ENCODE measurements at places on chromosomes 4 and X.

DNA sequence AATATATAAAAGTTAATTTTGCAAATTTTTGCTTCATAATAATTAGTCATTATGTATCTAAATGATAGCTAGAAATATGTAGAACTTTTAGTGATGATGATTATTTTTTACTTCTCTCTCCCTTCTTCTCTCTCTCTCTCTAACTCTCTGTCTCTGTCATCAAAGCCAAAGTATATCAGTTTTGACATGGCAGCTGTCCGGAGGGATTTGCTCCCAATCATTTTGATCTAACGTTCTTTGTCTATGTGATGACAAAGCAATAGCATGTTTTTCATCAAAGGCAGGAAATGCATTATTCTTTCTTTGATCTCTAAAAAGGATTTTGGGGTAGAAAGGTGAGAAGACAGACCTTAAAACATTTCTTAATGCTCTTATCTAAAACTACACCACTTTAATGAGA is 402.1 kb downstream of the PDGFC start:
- DNase-seq, result no peak

- DNase-seq, result peak; percentile 24
Observed at GRCh38 chr4:8320386-8320750, 50.8 kb downstream of the HTRA3 start.

DNA sequence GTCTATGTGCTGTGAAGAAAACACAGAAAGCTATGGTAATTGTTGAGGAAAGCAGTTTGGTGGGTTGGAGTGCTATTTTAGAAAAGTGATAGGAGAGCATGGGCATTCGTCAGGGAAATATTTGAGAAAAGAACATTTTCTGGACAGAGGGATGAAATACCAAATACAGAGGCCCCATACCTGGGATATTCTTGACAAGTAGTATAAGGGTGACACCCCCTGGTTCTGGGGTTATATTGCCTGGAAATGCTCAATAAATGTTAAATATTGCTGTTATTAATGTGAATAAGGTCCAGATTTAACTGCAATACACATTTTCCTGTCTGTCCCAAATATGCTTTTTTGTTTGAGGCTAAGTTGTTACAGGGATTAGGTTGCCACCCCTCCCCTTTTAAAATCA is 42.9 kb downstream of the WWC2 start:
- no peak for DNase-seq

- no peak for DNase-seq
Observed at GRCh38 chr4:128346054-128346716, 58.6 kb upstream of the PGRMC2 start.

- no peak for DNase-seq
Observed at GRCh38 chrX:154477891-154478477, 1.1 kb downstream of the LAGE3 start.

- no peak for DNase-seq
Observed at GRCh38 chrX:94418065-94418464, 744.1 kb downstream of the FAM133A start.

- no peak for DNase-seq
Observed at GRCh38 chr4:1169171-1169671, 3.2 kb downstream of the SPON2 start.

- no peak for DNase-seq
Observed at GRCh38 chr4:2368746-2369437, 49.6 kb downstream of the ZFYVE28 start.

DNA sequence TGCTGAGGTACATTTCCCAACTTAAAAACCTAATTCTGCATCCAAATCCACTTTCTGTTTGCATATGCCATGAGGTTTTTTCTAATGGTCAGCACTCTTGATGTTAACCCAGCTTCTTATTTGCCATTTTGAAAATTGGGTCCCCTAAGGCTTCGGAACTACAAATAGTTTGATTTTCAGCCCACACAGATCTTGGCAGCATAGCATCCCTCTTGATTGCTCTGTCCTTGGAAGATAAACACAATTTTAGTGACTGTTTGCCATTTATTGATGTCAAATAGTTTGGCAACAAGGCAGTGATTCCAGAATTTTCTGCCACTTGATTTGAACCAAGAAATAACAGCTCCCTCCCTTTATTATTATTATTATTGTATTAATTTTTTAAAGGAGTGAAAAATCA is 696.9 kb downstream of the RAB28 start:
- DNase-seq, result no peak

- no peak for DNase-seq
Observed at GRCh38 chr4:3687538-3687937, 78.6 kb upstream of the ADRA2C start.

- no peak for DNase-seq
Observed at GRCh38 chr4:76883147-76883546, 14.8 kb downstream of the SOWAHB start.

DNA sequence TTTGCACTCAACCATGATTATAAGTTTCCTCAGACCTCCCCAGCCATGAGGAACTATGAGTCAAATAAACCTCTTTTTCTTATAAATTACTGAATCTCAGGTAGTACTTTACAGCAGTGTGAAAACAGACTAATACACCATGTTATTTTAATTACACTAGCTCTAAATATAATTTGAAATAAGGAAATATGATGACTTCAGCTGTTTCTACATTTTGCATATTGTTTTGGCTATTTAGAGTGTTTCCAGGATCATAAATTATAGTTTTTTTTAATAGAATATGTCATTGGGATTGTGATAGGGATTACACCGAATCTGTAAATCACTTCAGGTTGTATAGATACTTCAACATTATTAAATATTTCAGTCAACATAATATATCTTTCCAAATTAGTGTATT is 43.9 kb downstream of the UGT2B10 start:
- DNase-seq, result no peak

DNA sequence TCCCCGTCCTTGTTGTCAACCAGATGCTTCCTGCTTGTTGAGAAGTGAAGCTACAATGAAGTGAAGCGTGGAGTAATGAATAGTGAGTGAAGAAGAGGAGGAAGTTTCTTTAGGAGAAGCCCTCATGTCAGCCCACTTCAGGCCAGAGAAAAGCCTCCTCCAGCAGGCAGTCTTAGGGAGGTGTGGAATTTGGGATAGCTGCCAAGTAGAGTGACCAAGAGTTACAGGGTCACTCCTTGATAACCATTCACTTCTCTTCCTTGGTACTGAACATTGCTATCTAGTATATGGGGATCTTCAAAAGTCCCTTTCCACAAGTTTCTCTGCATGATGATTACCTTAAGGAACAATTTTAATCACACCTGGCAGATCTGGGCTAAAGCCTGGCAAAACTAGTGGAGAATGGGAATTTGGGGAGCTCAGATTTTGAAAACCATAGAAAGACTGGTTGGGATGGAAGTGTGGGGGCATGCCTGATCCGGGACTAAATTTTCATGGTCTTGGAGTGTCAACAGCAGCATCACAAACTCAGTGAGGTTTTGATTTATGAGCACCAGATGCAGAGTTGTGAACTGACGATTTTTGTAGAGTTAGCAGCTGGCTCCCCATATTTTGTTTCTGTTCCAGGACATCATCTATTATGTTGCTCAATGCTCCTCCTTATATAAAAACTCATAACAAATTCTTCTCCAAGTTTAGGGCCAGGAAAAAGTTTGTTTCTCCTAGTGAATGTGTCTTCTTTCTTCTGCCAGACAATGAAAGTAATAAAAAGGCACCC is 53.1 kb downstream of the IGSF1 start:
- DNase-seq, result no peak

DNA sequence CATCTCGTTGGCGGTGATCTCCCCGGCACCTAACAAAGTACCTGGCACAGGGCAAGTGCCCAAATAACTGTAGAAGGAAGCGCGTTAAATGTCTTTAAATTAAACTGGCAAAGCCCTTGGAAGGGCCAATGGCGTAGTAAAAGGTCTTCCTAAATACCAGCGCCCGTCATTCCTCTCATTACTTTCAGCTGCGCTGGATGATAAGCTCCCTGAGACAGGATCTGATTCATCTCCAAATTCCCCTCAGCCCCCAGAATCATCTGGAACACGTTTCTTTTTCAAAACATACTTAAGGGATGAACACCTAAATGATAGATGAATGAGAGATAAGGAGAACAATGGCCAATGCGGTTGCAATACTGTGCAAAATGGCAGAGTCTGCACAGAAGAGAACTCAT is 95.1 kb downstream of the AFAP1 start:
- DNase-seq, result no peak

Measured in liver (tissue), 10 donors.